ENCODE measurements at places on chromosomes 2 and 18.

DNA sequence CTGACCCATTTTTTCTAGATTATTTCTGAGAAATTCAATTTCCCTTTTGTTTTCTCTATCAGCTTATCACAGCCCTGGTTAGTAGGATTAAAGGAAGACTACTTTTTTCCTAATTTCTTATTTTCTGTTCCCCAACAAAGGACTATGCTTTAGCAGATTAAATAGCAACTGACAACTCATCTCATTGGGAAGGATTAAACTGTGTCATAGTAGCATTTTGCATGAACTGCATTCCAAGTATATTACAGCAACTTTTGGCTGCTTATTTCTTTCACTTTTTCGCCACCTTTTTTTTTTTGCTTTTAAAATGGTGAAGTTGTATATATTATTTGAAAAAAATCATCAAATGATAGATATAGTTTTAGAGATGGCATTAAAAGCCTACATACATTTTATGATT is 570.3 kb downstream of the FBXO15 start:
- DNase-seq = no peak

GRCh38 chr2:110741491-110741980 is 9.2 kb downstream of the ACOXL start:
- DNase-seq = no peak

DNA sequence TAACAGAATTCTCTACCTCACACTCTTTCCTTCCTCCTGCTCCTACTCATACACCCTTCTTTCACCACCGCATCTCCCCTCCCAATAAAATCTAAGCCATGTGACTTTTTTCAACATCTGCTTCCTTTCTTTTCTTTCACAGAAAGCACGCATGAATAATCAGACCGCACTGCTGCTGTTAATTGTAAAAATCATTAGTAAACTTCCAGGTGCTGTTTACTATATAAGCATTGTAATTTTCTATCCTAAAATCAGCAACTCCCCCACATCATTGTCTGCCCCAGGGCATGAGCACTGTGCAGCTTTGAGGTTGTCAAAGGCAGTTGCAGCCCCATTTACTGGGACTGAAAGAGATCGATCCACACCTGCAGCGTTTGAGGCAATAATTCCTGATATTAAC is 782.6 kb upstream of the ID2 start:
- DNase-seq = no peak

DNA sequence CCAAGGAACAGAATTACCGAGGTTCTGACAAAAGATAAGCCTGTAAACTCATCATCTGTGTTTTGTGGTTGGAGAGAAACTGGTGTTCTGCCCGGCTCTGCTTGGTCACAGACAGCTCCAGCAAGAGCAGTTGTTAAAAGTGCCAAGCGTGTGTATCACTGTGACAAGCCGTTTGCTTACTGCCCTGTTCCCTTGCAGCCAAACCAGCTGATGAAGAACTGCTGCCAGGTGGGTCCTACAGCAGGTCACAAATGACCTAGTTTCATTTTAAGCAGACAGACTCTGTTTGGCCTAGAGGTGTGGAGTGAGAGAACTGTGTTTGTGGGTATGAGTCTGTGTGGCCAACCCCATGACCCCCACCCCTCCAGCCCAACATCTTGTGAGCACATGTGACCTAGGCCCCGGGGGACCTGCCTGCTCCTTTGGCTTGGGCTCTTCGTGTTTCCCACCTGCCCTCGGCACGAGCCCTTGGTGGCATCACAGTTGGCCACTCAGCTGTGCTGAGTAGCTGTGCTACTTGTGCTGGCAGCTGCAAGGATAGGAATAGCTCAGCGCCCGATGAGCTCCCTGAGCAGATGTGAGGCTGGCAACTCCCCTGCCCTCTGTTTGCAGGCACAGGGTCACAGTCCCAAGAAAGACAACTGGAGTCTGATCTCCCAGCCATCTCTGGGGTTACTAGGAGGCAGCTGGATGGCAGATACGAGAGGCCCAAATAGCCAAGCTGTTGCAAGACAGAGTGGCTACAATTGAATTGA is 9.7 kb downstream of the OXER1 start:
- DNase-seq = peak; percentile 47

DNA sequence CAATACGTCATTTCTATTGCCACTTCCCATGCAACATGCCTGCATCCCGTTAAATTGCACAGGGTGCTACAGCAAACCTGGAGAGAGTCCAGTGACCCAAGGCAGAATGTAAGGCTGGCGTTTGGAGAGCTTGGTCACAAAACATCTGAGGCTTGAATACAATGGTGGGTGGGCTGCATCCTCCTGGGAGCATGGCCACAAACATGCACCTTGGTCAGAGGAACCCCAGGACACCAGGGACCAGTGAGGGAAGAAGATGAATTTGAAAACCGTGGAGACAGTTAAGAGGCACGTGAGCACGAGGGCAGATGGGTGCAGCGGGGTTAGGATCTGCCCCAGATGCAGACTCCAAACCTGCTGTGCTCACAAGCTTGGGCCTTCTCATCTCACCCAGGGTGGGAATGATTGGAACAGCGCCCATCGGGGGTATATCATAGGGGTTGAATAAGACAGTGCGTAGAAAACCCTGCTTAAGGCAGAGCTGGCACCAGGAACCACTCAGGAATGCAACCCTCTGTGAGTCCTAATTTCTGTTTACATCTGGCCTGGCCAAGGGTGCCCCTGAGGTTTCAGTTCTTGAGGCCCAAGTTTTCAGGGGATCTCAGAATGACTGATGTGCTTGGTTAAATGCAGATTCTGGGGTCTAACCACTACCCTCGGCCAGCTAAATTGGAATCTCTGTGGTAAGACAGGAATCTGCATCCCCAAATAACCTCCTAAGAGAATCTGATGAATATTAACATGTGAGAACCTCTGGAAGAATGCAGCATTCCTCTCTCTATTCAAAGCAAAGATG is 97.2 kb downstream of the ARL4C start:
- DNase-seq = no peak

DNA sequence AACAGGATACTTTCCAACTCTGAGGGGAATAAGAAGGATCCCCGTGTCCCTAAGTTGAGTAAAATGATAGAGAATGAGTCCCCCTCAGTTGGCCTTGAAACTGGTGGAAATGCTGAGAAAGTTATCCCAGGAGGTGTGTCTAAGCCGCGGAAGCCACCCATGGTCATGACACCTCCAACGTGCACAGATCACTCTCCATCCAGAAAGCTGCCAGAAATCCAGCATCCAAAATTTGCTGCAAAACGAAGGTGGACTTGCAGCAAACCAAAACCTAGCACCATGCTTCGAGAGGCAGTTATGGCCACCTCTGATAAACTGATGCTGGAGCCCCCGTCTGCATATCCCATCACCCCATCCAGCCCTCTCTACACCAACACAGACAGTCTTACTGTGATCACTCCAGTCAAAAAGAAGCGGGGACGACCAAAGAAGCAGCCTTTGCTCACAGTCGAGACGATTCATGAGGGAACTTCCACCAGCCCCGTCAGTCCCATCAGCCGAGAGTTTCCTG is 270.1 kb downstream of the SETBP1 start:
- DNase-seq = no peak

GRCh38 chr18:44778788-44779187 is 98.1 kb downstream of the SETBP1 start:
- no peak for DNase-seq

DNA sequence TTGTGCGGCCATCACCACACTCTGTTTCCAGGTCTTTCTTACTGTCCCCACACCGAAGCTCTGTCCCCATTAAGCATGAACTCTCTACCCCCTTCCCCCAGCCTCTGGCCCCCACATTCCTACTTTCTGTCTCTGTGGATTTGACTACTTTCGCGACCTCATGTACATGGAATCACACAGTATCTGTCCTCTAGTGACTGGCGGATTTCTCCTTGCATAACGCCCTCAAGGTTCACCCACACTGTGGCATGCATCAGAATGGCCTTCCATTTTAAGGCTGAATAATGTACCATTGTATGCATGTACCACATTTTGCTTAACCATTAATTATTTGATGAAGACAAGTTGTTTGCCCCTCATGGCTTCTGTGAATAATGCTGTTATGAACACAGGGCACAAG is 467.6 kb upstream of the HS6ST1 start:
- DNase-seq = no peak

GRCh38 chr2:237012004-237012403 is 73.7 kb upstream of the COPS8 start:
- no peak for DNase-seq

DNA sequence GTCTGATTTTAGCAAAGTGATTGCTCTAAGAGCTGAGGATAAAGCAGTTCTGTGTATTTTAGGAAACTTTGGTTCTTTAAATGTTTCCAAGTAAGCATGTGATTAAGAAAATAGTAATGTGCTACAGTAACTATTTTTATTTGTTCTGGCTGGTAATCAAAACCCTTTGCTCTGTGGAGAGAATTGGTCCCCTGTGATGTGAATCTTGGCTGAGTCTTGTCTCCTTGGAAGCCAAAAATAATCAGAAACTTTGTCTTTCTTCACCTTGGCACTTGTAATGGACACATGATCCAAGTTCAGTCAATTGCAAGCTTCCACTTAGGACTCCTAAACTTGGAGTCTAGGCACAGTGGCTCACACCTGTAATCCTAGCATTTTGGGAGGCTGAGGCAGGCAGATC is 422.7 kb upstream of the CDH20 start:
- DNase-seq = no peak

DNA sequence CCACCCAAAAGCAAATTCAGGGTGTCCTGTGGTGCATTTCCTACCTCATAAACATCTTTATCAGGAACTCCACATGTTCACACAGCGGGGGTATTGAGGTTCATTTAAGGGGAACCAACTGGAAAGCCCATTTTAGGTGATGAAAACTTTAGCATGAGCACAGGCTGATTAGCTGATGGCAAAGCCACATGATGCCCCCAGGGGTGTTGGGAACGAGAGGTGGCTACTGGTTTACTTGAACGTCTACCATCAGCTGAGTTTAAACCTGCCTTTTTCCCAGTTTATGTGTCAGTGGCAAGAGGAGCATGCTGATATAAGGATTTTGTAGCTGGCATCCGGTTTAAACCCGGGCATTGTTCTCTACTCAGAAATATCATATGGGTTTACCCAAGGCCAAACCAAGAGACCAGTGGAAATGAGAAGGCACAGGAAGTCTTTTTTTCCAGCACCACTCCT is 54.5 kb upstream of the UPP2 start:
- no peak for DNase-seq

DNA sequence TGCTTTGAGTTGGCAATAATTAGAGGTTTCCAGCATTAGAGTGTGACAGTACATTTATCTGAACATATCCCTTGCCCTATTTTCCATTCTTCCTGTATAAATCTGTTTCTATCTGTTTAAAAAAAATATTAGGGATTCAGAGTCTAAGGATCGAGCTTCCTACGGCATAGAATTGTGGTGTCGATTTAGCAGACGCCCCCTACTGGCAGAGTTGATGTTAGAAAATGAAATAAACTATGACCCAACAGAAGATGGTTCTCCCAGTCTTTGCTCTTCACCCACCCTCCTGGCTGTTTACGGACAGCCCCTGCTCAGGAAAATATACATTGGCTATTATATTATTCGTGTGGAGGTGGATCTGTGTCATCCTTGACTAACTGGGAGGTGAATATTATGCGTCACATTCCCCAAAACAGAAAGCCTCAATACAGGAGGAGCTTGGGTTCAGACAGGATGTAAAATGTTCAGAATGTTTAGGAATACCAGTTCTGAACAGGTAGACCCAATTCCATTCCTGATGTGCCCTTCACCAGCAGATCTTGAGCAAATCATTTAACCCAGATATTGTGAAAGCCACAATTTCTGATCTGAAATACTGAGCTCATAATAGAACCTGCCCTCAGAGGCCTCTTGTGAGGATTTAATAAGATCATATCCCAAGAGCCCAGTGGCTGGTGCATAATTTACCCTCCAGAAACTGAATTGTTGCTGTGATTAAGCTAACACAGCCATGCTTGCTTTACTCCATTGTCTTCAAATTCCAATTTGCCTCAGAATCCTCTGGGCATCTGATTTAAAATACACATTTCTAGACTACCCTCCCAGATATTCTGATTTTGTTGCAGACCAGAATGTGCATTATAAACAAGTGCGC is 10.8 kb upstream of the ERMN start:
- DNase-seq = peak; percentile 21

DNA sequence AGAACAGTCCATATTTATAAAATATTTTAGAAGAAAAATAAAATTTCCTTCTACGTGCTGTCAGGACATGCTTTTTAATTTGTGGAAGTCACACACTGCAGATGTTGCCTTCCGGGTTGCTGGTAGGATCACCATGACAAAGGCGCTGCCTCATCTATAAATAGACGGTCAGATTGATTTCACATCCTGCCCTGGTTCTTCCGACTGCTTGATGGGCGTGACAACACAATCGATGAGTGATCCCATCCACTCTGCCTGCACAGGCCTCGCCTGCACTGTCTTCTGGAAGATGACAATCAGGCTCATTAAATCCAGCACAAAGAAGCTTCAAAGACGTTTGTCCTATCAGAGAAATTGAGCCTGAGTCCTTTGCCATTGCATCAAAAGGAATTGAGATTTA is 318.9 kb upstream of the TRIB2 start:
- DNase-seq = no peak

DNA sequence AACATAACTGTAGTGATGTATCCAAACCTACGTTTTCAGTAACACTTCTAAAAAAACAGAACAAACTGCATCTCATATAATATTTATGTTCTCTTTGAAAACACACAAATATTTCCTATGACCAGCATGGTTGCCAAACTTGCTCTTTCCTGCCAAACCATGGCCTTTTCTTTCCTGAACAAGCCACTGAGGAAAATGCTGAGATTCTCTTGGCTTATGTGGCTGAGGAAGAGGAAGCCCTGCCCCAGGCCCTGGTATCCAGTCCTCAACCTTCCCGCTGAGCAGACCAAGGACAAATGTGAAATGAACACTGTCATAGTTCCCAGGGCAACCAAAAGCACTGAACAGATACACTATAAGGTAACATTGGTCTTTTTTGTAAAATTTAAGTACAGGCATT is 35.9 kb upstream of the NARS1 start:
- no peak for DNase-seq

DNA sequence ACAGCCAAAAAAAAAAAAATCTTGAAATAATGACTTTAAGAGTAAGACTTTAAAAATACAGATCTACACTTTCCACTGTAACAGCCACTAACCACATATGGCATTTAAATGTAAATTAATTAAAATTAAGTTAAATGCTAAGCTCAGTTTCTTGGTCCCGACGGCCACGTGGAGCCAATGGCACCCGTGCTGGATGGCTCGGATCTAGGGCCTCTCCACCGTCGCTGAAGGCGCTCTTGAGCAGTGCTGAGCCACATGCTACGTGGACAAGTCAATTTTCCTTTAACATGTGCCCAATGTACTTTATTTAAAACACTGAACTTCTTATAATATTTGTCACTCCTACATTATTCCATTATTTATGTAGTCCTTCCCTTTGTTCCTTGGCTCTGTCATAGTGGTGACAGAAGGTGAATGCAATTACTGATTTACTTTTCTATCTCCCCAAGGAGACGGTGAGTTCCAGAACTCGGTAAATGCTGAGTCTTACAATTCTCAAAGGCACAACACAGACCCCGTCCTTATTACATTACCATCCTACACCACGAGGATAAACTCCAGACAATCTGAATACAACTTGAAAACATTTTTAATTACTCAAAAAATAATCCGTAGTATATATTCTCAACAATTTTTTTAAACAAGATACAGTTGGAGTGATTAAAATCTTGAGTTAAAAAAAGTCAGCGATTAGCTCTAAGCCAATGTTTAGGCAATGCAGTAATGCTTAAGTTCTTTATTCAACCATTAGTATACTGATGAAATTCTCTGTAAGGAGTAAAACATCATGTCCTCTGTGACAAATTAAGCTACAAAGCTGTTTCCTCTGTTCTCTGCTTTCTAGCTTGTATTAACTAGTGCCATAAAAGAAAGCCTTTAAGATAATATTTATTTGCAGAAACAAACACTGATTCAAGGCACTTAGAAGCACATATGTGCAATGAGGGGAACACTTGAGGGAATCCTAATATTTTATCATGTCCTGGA is 95.1 kb downstream of the AFF3 start:
- no peak for DNase-seq
